ENCODE measurements at places on chromosomes 7 and 10.

- H3K27me3 ChIP-seq = no peaks in the 10 kb centered on the region
- H3K27ac ChIP-seq = no peak overlapping the region
- H3K36me3 ChIP-seq = 0 out of 2 replicates have a peak, but pooled peaks cover 3% of the 10 kb centered on the region
- no peak for DNase-seq
- peaks cover 16% of the 10 kb centered on the region for H3K4me1 ChIP-seq
Measured at GRCh38 chr7:129702316-129702715, 90.8 kb downstream of the NRF1 start.

DNA sequence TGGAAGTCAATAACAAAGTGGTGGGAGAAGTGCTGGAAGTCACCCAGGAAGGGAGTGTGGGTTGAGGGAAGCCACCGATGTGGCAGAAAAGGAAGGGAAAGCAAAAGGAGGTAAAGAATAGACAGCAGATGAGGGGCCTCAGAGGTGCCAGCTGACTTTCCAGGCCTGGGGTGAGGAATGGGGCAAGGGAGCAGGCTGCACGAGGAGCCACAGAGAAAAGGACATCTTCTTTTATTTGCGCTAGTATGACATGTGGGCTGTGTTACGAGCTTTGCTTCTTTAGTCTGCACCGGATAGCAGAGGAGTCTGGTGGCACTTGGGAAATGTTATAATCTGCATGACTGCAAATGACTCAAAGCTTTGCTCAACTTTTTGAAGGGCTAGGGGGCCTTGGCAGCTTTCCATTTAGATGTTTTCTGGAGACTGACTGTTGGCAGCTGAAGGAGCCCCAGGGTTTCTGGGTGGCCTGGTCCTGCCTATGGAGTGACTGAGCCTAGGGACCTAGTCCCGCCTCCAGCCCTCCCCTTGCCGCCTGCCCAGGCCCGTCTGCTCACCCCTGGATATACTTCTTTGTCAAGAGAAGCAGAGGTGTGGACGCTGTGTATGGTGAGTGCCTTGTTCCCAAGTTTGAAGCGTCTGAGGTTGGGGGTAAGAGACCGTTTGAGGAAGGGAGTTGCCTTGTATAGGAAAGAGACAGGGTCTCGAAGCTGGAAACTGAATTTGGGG is 5.1 kb downstream of the PRXL2A start:
- H3K36me3 ChIP-seq = no peaks in the 10 kb centered on the region
- H3K27me3 ChIP-seq = peaks cover 31% of the 10 kb centered on the region
- H3K4me3 ChIP-seq = no peak overlapping the region
- peak; percentile 14 for DNase-seq
- H3K27ac ChIP-seq = no peak overlapping the region

- no peak for DNase-seq
- no peaks in the 10 kb centered on the region for H3K27me3 ChIP-seq
- no peak overlapping the region for H3K4me3 ChIP-seq
- no peaks in the 10 kb centered on the region for H3K4me1 ChIP-seq
- H3K27ac ChIP-seq = no peak overlapping the region
Measured at GRCh38 chr10:60490013-60490412, 100.3 kb upstream of the ANK3 start.

- H3K4me3 ChIP-seq = no peak overlapping the region
- H3K4me1 ChIP-seq = no peaks in the 10 kb centered on the region
- no peaks in the 10 kb centered on the region for H3K36me3 ChIP-seq
- no peaks in the 10 kb centered on the region for H3K27me3 ChIP-seq
- H3K27ac ChIP-seq = no peak overlapping the region
Measured at GRCh38 chr10:87596351-87596750, 63.3 kb upstream of the PAPSS2 start.

DNA sequence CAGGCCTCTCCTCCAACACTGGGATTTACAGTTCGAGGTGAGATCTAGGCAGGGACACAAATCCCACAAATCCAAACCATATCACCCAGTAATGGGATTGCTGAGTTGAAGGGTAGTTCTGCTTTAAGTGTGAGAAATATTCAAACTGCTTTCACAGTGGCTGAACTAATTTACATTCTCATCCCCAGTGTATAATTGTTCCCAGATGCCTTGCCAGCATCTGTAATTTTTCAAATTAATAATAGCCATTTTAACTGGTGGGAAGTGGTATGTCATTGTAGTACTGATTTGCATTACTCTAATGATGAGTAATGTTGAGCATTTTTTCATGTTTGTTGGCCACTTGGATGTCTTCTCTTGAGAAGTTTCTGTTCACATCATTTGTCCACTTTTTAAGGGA is 592.8 kb upstream of the GRM3 start:
- H3K4me1 ChIP-seq = no peaks in the 10 kb centered on the region
- H3K27ac ChIP-seq = no peak overlapping the region
- H3K27me3 ChIP-seq = no peaks in the 10 kb centered on the region
- no peak overlapping the region for H3K4me3 ChIP-seq

DNA sequence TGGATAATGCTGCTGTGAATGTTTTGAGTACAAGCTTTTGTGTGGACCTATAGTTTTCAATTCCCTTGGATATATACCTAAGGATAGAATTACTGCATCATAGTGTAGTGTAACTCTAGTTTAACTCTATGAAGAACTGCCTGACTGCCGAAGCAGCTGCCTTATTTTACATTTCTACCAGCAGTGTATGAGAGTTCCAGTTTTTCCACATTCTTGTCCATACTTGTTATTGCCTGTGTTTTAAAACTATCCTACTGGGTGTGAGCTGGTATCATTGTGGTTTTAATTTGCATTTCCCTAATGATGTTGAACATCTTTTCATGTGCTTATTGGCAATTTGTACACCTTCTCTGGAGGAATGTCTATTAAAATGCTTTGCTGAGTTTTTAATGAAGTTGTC is 15.7 kb downstream of the SEPTIN7 start:
- DNase-seq = no peak
- peaks cover 35% of the 10 kb centered on the region for H3K4me1 ChIP-seq

- H3K4me1 ChIP-seq = peaks cover 4% of the 10 kb centered on the region
- no peaks in the 10 kb centered on the region for H3K27me3 ChIP-seq
Measured at GRCh38 chr7:155764438-155764793, 47.8 kb downstream of the SHH start.
